ENCODE measurements at places on chromosomes 2 and 18. TPM values are rescaled to one million over a fixed set of nuclear protein-coding genes. Genes with fewer than 3 reads are reported as not detected.

- H3K27ac ChIP-seq = no peak overlapping the region
Observed at GRCh38 chr2:210954386-210954907, 398.0 kb downstream of the CPS1 start.

Gene ANO7
- 0.94 TPM for total RNA-seq

GRCh38 chr18:21672521-21673267, 31.9 kb downstream of the ABHD3 start:
- DNase-seq = peak; percentile 90
- peak overlapping the region; percentile 78 for H3K27ac ChIP-seq
- peaks cover 12% of the 10 kb centered on the region for H3K4me1 ChIP-seq
- no peaks in the 10 kb centered on the region for H3K36me3 ChIP-seq

Gene HNRNPLL
- total RNA-seq = 67.6 TPM

GRCh38 chr2:18477293-18477692, 83.2 kb downstream of the RDH14 start:
- no peaks in the 10 kb centered on the region for H3K36me3 ChIP-seq
- no peak for DNase-seq
- H3K4me3 ChIP-seq = no peak overlapping the region
- no peaks in the 10 kb centered on the region for H3K27me3 ChIP-seq
- H3K27ac ChIP-seq = no peak overlapping the region

GRCh38 chr2:238030422-238031155, 30.2 kb upstream of the SCLY start:
- no peak overlapping the region for H3K4me3 ChIP-seq
- DNase-seq = no peak
- H3K36me3 ChIP-seq = peaks cover 13% of the 10 kb centered on the region
- H3K27ac ChIP-seq = no peak overlapping the region

DNA sequence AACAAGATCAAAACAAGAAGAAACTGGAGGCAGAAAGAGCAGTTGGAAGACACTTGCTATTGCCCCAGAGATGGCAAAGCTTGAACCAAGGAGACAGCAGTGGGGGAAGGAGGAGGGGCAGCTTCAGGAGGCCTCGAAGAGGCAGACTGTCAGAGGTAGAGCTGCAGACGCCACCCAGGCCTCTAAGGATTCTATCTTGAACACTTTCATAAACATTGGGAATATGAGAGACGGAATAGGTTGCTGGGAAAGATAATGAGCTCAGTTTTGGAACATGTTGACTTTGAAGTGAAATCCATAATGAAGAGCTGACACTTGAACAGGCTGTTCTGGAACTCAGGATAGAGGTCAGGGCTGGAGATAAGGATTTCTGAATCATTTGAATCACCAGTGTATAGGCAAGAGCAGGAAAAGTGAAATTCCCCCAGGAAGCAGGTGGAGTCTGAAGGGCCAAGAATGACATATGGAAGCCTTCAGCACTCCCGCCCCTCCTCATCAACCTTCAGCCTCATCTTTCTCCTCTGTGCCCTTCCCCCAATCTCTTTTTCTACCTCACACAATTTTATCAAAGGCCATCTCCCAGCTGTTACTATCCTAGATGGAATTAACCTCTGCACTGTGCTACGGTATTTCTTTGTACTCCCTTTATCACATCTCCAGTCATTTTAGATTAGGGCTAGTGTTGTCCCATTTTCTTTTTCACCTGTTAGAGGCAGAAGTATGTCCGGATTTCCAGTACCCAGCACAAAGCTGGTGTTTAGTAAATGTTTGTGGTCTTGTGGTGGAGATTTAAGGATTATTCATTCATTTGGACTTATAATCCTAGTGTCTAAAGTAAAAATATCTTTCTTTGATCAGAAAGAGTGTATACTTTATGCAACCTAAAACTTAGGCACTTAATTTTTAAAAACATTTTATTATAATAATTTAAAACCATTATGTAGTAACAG, 47.5 kb upstream of the RTN4 start:
- peaks cover 23% of the 10 kb centered on the region for H3K4me1 ChIP-seq
- H3K36me3 ChIP-seq = no peaks in the 10 kb centered on the region
- DNase-seq = no peak
- H3K4me3 ChIP-seq = no peak overlapping the region
- H3K27me3 ChIP-seq = no peaks in the 10 kb centered on the region
- H3K27ac ChIP-seq = peak overlapping the region; percentile 77

DNA sequence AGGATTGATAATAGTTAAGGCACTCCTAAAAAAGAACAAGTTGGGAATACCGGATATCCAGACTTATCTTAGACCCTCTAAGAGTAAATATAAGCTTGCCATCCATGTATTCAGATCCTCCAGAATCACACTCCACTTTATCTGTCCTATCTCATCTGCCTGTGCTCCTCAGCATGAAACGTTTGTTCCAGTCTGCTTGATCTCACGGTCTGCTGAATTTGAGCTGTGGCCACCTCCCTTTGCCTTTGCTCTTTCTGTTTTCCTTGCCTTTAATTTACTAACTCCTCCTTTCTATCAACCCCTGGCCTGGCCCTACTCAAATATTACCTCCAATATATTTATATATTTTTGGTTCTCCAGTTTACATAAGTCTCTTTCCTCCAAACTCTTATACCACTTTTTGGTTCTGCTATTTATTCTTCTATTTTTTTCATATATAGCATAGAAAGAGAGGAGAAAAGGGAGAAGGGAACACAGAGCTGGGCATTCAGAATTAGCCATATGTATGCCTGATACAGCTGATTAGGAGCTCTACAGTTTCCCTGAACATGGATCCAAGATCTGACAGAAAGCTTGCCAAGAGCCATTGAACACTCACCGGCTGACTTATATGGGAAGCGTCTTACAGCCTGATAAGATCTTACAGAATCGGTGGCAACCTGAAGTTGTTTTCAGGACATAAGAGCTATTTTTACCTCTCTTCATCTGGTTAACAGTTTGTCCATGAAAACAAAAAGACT, 21.8 kb upstream of the DNAJC27 start:
- no peaks in the 10 kb centered on the region for H3K36me3 ChIP-seq
- peak; percentile 38 for DNase-seq
- peaks cover 10% of the 10 kb centered on the region for H3K4me1 ChIP-seq
- no peak overlapping the region for H3K4me3 ChIP-seq

DNA sequence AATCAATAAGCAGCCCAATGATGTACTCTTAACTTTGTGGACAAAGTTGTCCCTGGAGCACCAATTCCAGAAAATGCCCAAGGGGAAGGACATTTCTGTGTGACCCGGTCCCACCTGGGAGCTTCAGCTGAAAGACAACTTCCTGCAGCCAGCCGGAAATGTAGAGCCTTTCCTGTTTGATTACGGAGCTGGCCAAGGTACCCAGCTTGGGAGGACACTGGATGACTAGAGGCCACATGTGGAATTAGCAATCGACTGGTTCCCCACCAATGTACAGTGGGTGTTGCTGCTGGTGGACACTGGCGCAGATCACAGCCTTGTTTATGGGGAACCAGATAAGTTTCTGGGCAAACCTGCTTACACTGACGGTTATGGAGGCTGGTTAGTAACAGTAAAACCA, 53.0 kb upstream of the ZC3H15 start:
- no peak overlapping the region for H3K4me3 ChIP-seq
- no peak overlapping the region for H3K27ac ChIP-seq
- no peaks in the 10 kb centered on the region for H3K27me3 ChIP-seq
- no peaks in the 10 kb centered on the region for H3K36me3 ChIP-seq
- no peaks in the 10 kb centered on the region for H3K4me1 ChIP-seq

GRCh38 chr2:23532391-23533337, 147.7 kb downstream of the KLHL29 start:
- H3K27ac ChIP-seq = no peak overlapping the region
- no peaks in the 10 kb centered on the region for H3K27me3 ChIP-seq
- no peaks in the 10 kb centered on the region for H3K4me1 ChIP-seq
- H3K36me3 ChIP-seq = no peaks in the 10 kb centered on the region

Gene CCNT2
- 40.1 TPM for total RNA-seq

- H3K27ac ChIP-seq = no peak overlapping the region
- H3K4me1 ChIP-seq = no peaks in the 10 kb centered on the region
- H3K4me3 ChIP-seq = no peak overlapping the region
- DNase-seq = no peak
Observed at GRCh38 chr2:129759472-129760010, 219.9 kb upstream of the RAB6C start.

- DNase-seq = peak; percentile 73
- H3K4me3 ChIP-seq = no peak overlapping the region
- peak overlapping the region; percentile 24 for H3K27ac ChIP-seq
- H3K4me1 ChIP-seq = no peaks in the 10 kb centered on the region
Observed at GRCh38 chr2:29755829-29756228, 165.6 kb downstream of the ALK start.

Gene CNGA3
- total RNA-seq = not detected

Gene NEU4
- total RNA-seq = 0.78 TPM
